ENCODE measurements at places on chromosomes 12 and 14. TPM values are rescaled to one million over a fixed set of nuclear protein-coding genes. Genes with fewer than 3 reads are reported as not detected.

The SNAPC1 gene
- 9.5 TPM for total RNA-seq

The RERGL gene
- total RNA-seq, result 1.4 TPM

The SERPINA1 gene
- total RNA-seq, result 2.4 TPM

The FITM1 gene
- total RNA-seq, result 74.3 TPM

The GZMB gene
- 2.0 TPM for total RNA-seq

DNA sequence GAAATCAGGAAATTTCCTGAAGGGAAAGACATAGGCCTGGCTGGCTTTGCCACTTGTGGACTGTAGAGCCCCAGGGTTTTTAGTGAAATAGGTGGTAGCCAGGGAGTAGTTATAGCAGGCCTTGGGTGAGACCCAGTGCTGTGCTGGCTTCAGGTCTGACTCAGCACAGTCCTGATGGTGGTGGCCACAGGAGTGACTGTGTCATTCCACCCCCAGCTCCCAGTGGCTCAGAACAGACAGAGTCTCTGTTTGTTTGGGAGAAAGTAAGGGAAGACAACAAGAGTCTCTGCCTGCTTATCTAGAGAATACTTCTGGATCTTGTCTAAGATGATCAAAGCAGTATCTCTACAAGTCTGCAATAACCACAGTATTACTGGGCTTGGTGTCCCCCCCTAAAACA is 27.5 kb upstream of the OR6J1 start:
- DNase-seq, result no peak

GRCh38 chr12:12909995-12910420 is 18.6 kb downstream of the GPRC5A start:
- no peak for DNase-seq

GRCh38 chr12:34298176-34298970 is 276.1 kb downstream of the ALG10 start:
- no peak for DNase-seq

DNA sequence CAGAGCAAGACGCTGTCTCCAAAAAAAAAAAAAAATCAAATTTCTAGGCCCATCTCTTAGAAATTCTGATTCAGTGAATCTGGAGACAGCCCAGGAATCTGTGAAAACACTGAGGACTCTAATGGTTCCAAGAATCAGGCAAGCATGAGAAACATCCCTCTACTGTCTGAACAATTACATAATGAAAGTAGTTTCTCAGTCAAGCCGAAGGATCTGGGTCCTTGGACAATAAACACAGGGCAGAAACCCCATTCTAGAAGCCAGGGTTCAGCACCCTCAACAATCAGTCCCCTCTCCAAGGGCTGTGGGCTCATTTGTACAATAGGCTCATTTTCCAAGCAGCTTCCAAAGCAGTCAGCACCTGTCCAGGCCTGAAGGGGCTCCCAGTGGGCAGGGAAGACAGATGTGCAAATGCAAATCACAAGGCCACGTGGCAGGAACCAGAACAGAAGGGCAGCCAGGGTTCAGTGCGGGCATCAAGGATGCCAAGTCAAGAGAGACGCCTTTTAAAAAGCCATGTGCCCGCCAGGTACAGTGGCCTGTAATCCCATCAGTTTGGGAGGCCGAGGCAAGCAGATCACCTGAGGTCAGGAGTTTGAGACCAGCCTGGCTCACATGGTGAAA is 96.1 kb downstream of the KSR2 start:
- DNase-seq, result no peak

- no peak for DNase-seq
Observed at GRCh38 chr12:46722394-46723185, 103.2 kb downstream of the SLC38A4 start.

DNA sequence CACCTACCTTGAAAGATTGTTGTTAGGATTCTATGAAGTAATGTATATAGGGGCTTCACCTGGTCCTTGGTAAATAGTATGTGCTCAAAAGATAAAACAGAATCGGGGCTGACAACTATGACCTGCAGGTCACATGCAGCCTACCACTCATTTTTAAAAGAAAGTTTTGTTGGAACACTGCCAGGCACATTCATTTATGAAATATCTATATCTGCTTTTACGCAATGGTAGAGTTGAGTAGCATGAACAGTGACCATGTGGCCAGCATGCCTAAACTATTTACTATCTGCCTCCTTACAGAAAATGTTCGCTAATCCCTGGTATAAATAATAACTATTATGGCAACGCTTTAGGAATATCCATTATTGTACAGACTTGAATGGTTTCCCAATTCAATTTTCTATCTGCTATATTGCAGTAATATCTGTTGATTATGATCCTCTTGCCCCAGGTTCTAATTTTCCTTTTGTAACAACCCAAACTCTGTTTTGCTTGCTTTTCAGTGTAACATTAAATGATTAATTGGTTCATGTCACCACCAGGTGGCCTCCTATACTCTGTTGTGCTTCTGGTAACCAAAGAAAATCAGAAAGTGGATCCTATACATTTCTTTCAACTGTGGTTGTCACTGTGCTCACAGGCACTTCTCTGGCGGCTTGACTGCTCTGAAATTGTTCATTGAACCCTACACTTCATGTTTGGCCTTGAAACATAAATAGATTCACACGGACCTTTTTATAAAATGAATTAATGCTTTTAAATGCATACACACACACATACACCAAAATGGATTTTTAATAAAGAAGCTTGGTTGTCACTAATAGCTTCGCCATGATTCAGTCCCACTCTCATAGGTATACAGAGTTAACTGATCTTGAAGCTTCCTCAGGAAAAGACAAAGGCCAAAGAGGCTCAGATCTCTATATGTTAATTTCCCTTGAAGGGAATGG is 227.7 kb upstream of the NPAS3 start:
- DNase-seq, result no peak

GRCh38 chr14:72590577-72590976 is 303.3 kb downstream of the DPF3 start:
- no peak for DNase-seq

DNA sequence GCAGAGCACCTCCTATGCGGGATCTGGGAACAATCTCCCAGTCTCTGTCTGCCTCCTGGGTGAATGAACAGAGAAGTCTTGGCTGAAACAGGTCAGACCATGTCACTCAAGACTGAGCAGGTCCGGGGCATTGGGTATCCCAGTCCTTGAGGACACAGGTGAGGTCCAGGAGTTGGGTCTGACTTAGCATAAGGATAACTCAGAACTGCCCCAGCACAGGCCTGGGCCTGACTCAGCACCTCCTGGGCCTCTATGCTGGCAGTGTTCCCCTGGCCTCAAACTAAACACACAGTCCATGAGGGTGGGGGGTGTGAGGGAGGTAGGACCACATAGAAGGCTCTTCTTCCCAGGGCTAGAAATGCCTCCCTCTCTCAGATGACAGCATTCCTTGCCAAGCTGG is 1.5 kb upstream of the SDR9C7 start:
- no peak for DNase-seq

- no peak for DNase-seq
Observed at GRCh38 chr12:123264642-123265041, 7.0 kb downstream of the CDK2AP1 start.

- no peak for DNase-seq
Observed at GRCh38 chr12:116459011-116459875, 99.9 kb upstream of the MAP1LC3B2 start.

DNA sequence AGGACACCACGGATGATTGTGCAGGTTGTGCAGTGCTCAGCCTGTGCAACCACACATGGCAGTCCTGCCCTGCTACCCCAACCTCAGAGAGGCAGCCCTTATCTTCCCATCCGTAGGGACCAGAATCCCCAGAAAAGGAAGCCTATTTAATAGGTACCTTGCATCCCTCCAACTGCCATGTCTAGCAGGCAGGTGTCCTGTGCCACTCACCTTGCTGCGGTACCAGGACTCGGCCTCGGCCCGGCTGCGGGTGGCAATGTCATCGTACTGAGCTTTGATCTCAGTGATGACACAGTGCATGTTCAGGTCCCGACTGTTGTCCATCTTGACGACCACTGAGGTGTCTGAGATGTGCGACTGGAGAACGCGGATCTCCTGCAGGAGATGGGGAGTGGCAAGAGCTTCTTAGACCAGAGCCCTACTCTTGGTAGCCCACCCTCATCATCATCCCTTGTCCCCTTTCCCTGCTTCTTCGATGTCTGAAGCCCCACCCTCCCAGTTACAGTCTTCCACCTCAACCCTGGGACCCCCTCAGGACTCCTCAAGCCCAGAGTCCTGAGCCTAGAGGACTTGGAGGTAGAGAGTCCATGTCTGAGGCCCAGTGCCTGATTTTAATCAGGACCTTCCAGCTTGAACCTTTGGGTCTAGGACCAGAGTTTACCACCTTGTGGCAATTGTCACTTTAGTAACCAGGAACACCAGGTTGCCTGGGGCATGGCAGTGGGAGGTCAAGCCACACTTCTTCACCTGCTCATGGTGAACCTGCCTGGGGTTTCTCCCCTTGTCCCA is 20.5 kb downstream of the KRT7 start:
- no peak for DNase-seq

DNA sequence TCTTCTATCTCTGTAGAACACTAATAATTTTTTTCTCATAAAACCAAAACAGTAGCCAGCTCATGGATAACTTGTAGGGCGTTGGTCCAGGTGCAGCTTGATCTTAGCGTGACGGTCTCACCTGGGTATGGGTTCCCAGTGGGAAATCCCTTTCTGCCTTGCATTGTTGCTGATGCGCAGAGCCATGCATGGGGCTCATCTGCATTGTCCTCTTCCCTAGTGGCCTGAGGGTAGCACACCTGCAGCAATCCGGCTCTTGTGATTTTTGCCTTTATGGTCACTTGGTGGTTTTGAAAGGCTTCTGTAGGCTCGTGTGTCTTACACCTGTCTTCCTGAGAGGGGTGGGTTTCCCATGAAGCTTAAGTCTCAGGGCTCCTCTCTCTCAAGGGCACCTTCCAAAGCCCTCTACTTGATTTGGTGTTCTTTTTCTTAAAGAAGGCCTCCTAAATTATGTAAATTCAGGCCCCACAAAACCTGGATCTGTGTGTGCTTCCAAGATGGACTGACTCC is 130.6 kb downstream of the PRKCH start:
- no peak for DNase-seq

GRCh38 chr12:100445081-100445481 is 28.6 kb upstream of the NR1H4 start:
- DNase-seq, result no peak

DNA sequence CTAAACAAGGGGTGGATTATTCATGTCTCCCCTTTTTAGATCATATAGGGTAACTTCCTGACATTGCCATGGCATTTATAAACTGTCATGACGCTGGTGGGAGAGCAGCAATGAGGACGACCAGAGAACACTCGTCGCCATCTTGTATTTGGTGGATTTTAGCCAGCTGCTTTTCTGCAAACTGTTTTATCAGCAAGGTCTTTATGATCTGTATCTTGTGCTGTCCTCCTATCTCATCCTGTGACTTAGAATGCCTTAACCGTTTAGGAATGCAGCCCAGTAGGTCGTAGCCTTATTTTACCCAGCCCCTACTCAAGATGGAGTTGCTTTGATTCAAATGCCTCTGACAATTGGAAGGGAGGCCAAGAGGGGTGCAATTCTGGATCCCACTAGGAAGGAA is 5.8 kb upstream of the CCDC63 start:
- no peak for DNase-seq

- no peak for DNase-seq
Observed at GRCh38 chr12:16392846-16393535, 45.5 kb downstream of the MGST1 start.
